ENCODE measurements at places on chromosomes 13 and 19.

- DNase-seq, result no peak
These were observed 81.1 kb downstream of the CACNA1A start for GRCh38 chr19:13425151-13425550.

DNA sequence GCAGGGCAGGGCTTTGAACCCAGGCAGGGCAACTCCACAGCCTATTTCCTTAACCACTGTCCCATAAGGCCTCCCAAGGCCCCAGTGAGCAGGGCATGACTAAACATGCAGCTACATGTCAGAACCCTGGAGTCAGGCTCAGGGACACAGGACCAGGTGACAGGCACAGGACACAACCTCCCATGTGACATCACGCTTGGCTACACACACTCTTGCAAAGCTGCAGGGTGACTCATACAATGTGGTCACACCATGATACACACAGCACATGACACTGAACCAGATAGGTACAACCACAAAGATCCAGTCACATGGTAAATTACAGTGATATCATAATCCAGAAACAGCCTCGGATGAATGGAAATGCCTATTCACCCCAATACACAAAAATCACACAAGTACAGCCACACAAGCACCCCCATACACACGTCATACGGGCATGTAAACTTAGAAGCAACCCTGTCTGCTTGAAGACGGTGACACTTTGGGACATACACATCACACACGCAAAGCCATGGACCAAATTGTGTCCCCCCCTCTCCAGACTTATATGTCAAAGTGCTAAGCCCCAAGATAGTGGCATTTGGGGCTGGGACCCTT, 14.5 kb downstream of the KLK4 start:
- DNase-seq, result peak; percentile 84

GRCh38 chr19:2546128-2547032, 70.5 kb downstream of the GADD45B start:
- DNase-seq, result no peak

DNA sequence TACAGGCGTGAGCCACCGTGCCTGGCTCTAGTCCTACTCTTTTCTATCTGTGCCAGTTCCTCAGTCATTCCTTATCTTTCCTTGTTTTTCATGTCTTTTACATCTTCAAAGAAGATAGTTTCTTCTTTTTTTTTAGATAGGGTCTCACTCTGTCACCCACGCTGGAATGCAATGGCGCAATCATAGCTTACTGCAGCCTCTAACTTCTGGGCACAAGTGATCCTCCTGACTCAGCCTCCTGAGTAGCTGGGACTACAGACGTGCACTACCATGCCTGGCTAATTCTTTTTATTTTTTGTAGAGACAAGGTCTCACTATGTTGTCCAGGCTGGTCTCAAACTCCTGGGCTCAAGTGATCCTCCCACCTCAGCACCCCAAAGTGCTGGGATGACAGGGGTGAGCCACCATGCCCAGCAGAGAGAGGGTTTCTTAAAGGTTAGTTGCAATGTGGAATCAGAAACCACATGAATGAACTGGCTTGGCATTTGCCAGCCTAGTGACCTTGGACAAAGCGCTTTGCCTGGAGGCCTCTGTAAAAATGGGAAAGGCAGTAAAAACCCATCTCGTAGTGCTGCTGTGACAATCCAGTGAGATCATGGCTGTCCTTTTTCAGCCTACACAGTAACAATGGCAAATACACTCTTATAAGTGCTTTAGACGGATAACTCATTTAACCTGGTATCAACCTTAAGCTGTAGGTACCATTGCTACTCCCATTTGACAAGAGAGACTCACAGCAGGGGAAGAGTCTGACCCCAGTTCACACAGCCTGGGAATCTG, 3.9 kb downstream of the ACP7 start:
- no peak for DNase-seq

GRCh38 chr19:38496603-38497487, 63.4 kb downstream of the RYR1 start:
- no peak for DNase-seq

DNA sequence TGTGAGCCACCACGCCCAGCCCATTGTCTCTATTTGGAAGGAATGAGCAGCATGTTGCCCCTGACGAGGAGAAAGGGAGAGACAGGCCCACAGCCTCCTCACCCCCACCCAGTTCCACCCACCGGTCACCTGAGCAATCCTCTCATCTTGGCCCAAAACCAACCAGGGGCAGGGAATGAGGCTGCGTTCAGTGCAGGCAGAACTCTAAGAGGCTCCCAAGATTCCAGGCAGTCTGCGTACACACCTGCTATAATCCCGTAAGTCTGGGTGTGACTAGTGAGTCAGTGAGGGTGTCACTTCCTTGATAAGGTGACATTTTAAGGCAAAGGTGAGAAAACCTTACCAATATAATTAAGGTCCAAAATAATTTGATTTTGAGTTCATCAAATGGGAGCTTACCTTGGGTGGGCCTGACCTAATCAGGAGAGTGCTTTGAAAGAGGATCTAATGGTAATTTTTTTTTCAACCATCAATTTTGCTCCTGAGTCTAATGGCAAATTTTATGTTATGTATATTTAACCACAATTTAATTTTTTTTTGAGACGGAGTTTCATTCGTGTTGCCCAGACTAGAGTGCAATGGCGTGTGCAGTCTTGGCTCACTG, 26.9 kb upstream of the KLF2 start:
- no peak for DNase-seq

DNA sequence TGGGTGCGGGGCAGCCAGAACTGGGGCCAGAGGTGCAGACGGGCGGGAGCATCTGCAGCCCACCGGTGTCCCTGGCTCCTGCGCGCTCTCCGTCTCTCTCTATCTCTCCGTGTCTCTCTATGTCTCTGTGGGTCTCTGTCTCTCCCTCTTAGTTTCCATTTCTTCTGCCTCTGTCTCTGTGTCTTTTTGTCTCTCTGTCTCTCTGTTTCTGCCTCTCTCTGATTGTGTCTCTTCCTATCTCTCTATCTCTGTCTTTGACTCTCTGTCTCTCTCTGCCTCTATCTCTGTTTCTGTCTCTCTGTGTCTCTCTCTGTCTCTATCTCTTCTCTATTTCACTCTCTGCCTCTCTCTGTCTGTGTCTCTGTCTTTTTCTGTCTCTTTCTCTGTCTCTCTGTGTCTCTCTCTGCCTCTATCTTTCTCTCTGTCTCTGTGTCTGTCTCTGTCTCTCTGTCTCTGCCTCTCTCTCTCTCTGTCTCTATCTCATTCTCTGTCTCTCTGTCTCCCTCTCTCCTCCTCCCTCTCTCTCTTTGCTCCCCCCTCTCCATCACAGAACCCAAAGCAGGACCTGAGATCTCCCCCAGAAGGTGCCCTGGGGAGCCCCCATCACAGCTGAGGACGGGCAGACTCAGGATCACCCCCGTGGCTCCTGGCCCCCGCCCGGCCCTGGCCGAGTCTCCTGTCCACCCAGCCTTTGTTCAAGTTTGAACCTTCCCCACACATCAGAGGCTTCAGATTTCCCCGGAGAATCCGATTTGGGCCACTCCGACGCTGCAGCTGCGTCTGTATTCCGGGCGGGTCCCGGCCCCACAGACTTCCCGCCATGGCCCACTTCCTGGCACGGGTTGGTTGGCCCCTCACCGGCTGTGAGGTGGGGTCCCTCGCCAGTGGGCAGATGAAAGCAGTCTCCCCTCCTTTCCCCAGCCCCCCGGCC, 48.6 kb upstream of the TCF3 start:
- no peak for DNase-seq

- no peak for DNase-seq
These were observed 1.4 kb downstream of the KCTD15 start for GRCh38 chr19:33797802-33798671.

DNA sequence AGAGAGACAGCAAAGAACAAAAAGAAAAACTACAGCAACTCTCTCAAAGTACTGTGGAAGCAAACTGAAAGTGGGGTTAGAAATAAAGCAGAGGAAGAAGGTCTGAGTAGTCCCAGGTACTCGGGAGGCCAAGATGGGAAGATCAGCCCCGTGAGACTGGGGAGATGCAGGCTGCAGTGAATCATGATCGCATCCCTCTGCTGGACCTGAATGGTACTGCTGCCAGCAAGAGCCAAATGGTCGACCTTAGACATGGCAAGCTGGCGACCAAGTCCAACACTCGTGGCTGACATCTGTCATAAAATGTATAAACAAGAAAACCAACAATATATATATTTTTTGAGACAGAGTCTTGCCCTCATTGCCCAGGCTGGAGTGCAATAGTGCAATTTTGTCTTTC, 33.7 kb upstream of the ZNF724 start:
- DNase-seq, result peak; percentile 36

DNA sequence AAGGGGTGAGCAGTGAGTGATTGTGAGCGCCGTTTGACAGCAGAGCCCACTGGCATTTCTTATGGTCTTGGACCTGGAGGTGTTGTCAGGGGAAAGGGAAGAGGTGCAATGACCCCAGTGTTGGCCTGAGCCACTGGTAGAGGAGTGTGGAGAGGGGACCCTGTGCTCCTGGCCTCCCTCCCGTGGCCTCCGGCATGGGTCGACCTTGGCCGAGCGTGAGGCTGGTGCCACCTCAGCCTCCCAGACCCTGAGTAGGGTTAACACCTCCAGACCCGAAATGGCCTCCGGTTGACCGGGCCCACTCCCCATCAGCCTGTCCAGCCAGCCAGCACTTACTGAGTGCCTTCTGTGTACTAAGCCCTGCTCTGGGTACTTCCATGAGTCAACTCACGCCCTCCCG, 6.5 kb downstream of the TRAPPC5 start:
- no peak for DNase-seq

GRCh38 chr19:827314-827709, 325 bp upstream of the AZU1 start:
- DNase-seq, result no peak

DNA sequence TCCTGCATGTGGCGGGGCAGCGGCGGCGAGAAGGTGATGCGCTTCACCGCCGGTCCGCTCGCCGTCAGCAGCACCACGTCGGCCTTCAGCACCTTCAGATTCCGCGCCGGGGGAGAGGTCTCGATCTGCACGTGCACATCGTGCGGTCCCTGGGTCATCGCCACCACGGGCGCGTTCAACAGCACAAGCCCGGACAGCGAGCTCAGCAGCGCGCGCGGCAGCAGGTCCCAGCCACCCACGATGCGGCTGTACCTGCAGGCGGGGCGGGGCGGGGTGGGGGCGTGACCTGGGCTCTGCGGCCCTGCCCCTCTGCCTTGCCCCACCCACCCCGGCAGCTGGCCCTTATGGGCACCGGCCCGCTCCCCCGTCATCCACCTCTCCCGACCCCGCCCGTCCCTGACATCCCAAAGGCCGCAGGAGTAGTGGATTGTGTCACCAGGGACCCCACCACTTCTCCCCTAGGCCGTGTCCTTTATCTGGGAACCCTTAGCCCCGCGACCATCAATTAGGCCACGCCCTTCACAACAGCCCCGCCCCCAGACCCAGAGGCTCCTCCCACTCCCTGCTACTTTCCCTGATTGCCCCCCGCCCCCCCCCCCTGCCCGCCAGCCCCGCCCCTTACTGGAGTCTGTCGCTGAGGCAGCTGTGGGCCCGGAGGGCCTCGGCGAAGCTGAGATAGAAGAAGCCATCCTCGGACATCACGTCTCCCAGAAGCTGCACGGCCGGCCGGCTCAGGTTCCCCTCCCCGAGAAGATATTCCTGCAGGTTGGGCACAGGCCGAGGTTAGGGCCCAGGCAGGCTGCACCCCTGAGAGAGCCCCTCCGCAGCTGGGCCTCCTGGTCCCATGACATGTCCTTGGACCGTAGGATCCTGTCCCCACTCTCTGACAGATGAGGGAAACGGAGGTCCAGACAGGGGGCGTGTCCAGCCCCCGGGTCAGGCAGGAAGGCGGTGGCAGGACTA, 6.1 kb downstream of the IL4I1 start:
- DNase-seq, result peak; percentile 55

DNA sequence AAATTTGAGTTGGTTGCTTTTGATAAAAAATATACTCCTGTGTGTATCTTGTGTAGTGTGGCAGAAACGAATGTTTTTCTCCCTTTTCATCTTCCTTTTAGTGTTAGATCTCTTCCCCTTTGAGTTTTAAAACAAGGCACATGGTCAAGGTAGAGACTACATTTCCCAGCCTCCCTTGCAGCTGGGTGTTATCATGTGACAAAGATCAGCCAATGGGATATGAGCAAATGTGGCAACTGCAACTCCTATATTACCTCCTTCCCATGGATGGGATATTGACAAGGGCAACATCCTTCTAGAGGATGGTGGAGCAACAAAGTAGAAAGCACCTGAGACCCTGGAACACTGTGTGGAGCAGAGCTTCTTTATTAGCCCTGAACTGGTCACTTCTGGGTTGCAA, 42.4 kb downstream of the ADGRE3 start:
- peak; percentile 20 for DNase-seq

GRCh38 chr13:102203718-102204117, 198.1 kb downstream of the FGF14 start:
- no peak for DNase-seq

DNA sequence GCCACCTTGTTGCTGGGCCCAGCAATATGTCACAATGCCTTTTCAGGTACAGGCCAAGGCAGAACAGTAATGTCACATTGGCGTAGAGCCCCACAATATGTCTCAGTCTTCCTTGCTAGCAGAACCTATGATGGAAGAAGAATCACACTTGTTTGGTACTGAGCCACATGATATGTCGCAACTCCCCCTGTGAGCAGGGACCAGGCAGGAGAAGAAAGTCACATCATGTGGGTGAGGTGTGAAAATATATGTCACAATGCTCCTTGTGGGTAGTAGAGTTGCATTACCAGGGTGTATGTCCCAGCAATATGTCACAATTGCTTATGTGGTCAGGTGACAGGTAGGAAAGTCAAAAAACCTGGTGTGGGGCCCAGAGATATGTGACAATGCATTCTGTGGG, 7.1 kb upstream of the ZNF91 start:
- DNase-seq, result no peak

DNA sequence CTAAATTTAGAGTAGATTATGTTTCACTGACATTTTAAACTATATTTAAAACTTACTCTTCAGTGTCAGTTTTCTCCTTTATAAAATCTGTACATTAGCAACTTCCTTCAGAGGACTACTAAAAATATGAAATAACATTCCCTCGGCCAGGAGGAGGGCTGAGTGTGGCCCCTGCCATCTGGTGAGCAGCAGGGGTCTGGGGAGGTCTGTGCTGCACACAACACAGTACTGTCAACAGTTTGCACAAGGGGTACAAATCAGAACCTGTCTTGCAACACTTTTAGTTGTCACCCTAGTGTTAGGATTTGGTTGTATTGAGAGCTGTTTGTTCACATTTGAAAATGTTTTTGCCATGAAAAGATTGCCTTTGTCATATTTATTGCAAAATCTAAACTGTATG, 48.9 kb downstream of the TPP2 start:
- DNase-seq, result no peak

GRCh38 chr19:37098570-37098969, 20.3 kb downstream of the ZNF420 start:
- DNase-seq, result no peak

GRCh38 chr19:14473978-14474578, 1.1 kb downstream of the PTGER1 start:
- DNase-seq, result no peak

DNA sequence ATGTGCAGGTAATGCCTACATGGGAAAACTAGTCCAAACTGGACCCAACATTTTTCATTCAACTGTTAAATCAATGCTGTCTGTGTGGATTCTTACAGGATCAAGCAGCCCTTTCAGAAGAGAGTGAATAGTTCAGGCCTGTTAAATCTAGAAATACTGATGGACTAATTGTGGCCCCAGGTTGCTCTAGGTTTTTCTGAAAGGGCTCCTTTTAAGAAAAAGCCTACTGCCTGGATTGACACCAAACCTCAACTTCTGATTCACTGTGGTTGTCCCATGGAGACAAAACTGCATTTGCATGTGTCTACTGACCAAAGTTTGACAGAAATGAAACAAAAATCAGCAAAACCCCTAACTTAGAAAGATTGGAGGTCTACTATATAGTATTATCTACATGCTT, 437.0 kb downstream of the KLF12 start:
- no peak for DNase-seq

GRCh38 chr13:46396341-46396740, 9.3 kb upstream of the RUBCNL start:
- DNase-seq, result no peak
